ENCODE measurements at places on chromosomes 16 and 17. TPM values are rescaled to one million over a fixed set of nuclear protein-coding genes. Genes with fewer than 3 reads are reported as not detected.

- peaks cover 3% of the 10 kb centered on the region for H3K4me1 ChIP-seq
- no peak for DNase-seq
- no peaks in the 10 kb centered on the region for H3K36me3 ChIP-seq
- no peak overlapping the region for H3K4me3 ChIP-seq
Measured at GRCh38 chr16:68116256-68116867, 31.2 kb downstream of the NFATC3 start.

DNA sequence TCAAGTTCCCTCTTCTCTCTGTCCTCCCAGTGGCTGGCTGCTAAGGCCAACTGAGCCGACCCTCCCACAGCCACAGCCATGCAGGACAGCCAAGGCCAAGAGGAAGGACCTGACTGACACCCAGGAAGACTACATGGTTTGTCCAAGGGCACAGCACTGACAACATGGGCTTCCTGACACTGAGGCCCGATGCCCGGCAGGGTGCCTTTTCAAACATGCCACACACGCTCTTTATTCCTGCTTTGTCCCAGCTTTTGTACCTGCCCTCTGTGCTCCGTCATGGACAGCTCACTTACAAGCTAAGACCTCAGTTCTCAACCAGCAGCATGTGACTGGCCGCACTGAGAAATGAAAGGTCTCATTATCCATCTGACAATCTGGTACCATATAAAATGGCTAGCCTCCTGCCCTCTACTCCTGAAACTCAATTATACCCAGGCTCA lies 45.8 kb downstream of the TEX2 start:
- H3K27me3 ChIP-seq, result no peaks in the 10 kb centered on the region
- no peak overlapping the region for H3K4me3 ChIP-seq
- H3K4me1 ChIP-seq, result peaks cover 16% of the 10 kb centered on the region
- peaks cover 8% of the 10 kb centered on the region for H3K36me3 ChIP-seq
- no peak for DNase-seq
- no peak overlapping the region for H3K27ac ChIP-seq

DNA sequence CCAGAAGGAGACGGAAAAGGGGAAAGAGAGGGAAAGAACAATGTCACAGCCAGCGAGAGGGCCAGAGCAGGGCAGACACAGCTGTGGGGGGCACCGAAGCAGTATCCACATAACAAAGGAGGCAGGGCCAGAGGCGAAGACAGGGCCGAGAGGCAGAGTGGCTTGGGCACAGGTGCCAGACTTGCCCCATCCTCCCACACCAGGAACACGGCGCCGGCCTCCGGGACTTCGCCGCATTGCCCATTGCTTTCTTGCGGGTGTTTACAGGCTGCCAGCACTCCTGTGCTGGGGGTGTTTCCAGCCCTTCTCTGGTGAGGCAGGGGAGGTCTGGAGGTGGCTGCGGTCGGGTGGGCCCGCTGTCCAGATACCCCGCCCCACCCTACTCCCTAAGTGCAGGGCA lies 78.0 kb downstream of the ENGASE start:
- no peaks in the 10 kb centered on the region for H3K36me3 ChIP-seq
- no peak overlapping the region for H3K27ac ChIP-seq
- no peak for DNase-seq
- no peak overlapping the region for H3K4me3 ChIP-seq
- H3K27me3 ChIP-seq, result no peaks in the 10 kb centered on the region

NTN1 gene
- 3.6 TPM for polyA plus RNA-seq

- no peak overlapping the region for H3K4me3 ChIP-seq
- no peaks in the 10 kb centered on the region for H3K4me1 ChIP-seq
- H3K36me3 ChIP-seq, result no peaks in the 10 kb centered on the region
- peak; percentile 86 for DNase-seq
- peak overlapping the region; percentile 56 for H3K27ac ChIP-seq
Measured at GRCh38 chr17:44628243-44629188, 27.8 kb upstream of the MEIOC start.

- no peaks in the 10 kb centered on the region for H3K36me3 ChIP-seq
- H3K27me3 ChIP-seq, result no peaks in the 10 kb centered on the region
- no peaks in the 10 kb centered on the region for H3K4me1 ChIP-seq
- no peak overlapping the region for H3K4me3 ChIP-seq
- no peak overlapping the region for H3K27ac ChIP-seq
Measured at GRCh38 chr17:82281502-82282238, 8.2 kb upstream of the CSNK1D start.

DNA sequence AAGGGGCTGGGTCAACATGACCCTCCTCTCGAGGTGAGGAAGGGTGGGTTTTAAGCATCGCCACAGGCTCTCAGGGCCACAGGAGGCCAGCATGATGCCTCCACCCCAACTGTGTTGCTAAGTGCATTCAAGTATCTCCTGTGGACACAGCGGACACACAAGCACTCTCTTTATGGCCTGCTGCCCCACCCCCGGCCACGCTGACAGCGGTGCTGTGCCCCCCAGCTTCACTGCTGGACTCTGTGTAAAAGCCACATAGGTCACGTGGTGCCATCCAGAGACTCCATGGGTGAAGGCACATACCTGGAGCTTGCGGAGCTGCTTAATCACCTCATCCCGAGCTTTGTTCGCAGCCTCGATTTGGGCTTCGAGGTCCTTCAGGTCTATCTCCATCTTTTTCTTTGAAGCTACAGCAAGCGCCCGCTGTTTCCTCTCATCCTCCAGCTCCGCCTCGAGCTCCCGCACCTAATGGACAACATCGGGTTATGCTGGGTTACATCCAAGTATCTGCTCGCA lies 51.5 kb downstream of the NDEL1 start:
- no peaks in the 10 kb centered on the region for H3K27me3 ChIP-seq
- H3K4me3 ChIP-seq, result no peak overlapping the region
- peaks cover 18% of the 10 kb centered on the region for H3K36me3 ChIP-seq
- peaks cover under 1% of the 10 kb centered on the region for H3K4me1 ChIP-seq

GRCh38 chr16:23175651-23176050 lies 6.9 kb upstream of the SCNN1G start:
- no peak overlapping the region for H3K27ac ChIP-seq
- H3K36me3 ChIP-seq, result no peaks in the 10 kb centered on the region
- no peak overlapping the region for H3K4me3 ChIP-seq
- no peaks in the 10 kb centered on the region for H3K4me1 ChIP-seq
- peaks cover 2% of the 10 kb centered on the region for H3K27me3 ChIP-seq

- no peaks in the 10 kb centered on the region for H3K4me1 ChIP-seq
- peaks cover 9% of the 10 kb centered on the region for H3K36me3 ChIP-seq
- H3K27me3 ChIP-seq, result peaks cover 8% of the 10 kb centered on the region
- DNase-seq, result no peak
- no peak overlapping the region for H3K27ac ChIP-seq
Measured at GRCh38 chr17:1899403-1900000, 69.7 kb downstream of the RPA1 start.

DNA sequence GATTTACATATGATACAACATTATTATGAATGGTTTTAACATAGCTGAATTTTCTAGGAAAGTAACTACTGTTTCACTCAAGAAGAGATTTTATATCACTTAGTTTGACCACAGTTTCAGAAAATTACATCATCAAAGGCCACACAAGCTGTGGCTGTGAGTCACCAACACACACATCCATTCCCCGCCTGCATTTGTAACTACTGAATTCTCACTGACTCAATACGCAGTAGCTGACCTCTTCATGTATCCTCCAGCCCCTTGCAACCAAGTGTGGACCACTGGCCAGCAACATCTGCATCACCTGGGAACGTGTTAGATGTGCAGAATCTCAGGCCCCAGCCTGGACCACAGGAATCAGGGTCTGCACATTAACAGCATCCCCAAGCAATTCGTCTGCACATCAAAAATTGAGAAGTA lies 197.6 kb downstream of the XYLT1 start:
- H3K4me1 ChIP-seq, result peaks cover 19% of the 10 kb centered on the region
- H3K27ac ChIP-seq, result no peak overlapping the region
- no peak overlapping the region for H3K4me3 ChIP-seq
- no peaks in the 10 kb centered on the region for H3K27me3 ChIP-seq

- DNase-seq, result no peak
- no peaks in the 10 kb centered on the region for H3K4me1 ChIP-seq
- no peaks in the 10 kb centered on the region for H3K36me3 ChIP-seq
Measured at GRCh38 chr16:47987136-47987535, 168.7 kb downstream of the ABCC12 start.

DNA sequence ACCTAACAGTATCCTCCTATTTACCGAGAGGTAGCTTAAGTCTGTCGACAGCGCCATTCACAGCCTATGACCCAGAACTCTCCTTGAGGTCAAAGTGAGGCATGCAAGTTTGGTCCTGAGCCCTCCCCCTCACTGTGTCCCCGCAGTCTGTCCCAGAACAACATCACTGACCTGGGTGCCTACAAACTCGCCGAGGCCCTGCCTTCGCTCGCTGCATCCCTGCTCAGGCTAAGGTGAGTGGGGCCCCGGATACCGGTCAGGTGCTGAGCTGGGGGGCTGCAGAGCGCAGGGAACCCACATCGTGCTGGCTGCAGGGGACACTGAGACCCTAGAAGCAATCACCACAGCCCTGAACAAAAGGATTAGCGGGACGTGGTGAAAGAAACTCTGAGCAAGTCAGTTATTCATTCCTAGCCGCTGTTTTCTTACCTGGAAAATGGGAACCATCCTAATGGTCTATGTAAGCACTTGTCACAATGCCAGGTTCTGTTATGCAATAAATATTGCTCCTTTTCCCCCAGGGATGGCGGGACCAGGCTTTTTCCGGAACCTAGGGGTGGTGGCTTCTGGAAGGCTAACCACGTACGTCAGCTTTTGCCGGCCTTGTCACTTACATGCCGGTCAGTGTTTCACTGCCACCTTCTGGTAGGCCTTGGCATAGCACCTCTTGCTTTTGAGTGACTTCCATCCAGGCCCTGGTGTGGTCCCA lies 23.8 kb downstream of the DEXI start:
- no peak overlapping the region for H3K27ac ChIP-seq
- H3K36me3 ChIP-seq, result peaks cover 21% of the 10 kb centered on the region
- H3K27me3 ChIP-seq, result no peaks in the 10 kb centered on the region

DNA sequence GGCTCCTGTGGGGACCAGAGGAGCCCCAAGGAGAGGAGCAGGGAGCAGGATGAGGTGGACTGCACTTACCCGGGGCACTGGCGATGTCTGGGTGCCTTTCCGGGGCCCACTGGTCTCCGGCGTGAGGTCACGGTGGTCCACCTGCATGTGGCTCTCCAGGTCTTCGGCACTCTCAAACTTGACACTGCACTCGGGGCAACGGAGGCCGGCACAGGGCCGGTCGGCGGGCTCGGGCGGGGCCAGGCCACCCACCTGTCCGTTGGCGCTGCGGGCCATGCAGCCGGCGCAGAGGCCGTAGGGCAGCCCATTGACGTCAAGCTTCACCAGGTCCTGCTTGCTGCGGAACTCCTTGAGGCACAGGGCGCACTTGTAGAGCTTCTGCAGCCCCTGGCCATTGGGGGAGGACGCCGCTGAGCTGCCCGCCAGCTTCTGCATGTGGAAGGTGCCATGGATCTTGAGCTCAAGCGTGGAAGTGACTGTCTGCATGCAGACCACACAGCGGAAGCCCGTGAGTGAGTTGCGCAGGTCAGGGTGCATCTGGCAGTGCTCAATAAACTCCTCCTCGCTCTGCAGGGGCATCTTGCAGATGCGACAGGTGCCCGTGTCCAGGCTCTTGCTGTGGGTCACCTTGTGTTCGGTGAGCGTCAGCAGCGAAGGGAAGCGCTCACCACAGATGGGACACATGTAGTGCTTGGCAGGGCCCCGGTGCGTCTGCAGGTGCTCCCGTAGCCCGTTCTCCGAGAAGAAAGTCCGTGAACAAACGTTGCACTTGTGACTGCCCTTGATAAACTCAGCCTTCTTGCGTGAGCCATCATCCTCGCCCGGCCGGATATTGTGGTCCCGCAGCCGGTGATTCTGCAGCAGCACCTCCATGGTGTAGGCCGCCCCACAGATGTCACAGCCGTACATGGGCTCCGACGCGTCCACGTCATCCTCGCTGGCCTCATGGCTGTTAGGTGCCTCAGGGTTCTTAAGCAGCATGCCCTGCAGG lies 220.0 kb downstream of the ZNF423 start:
- H3K27me3 ChIP-seq, result no peaks in the 10 kb centered on the region
- H3K36me3 ChIP-seq, result no peaks in the 10 kb centered on the region
- no peak for DNase-seq
- no peak overlapping the region for H3K27ac ChIP-seq

- H3K27ac ChIP-seq, result no peak overlapping the region
- no peak overlapping the region for H3K4me3 ChIP-seq
- peaks cover 20% of the 10 kb centered on the region for H3K36me3 ChIP-seq
Measured at GRCh38 chr17:38717139-38717745, 12.2 kb downstream of the MLLT6 start.

LRRC37A gene
- polyA plus RNA-seq, result 0.64 TPM
